ENCODE measurements at places on chromosomes 6 and 20.

DNA sequence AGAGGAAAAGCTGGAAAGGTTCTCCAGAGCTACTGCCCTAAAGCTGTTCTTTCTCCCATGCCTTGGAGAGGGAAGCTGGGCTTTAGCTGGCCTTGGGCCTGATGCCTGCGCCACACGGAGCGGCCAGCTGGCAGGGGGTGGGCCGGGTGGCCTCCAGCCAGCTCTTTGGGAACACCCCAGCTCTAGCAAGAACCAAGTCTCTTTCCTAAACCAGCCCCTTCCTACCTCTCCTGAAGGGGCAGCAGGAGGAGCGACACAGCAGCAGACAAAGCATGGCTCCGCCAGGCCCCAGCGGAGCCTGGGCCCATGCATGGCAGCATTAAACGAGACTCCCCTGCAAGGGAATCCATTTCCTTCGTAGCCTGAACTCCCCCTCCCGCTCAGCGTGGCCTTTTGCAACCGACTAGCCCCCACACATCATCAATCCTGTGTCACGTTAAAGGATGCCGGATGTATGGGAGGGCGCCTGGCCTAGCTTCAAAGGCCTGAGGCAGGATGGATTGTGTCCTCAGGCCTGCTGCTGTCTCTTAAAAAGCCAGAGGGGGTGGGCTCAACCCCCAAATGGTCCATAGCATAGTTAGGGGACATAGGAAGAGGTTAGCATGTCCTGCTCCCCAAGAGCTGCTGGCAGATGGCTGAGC lies 14.0 kb downstream of the MRPS18A start:
- DNase-seq, result no peak

DNA sequence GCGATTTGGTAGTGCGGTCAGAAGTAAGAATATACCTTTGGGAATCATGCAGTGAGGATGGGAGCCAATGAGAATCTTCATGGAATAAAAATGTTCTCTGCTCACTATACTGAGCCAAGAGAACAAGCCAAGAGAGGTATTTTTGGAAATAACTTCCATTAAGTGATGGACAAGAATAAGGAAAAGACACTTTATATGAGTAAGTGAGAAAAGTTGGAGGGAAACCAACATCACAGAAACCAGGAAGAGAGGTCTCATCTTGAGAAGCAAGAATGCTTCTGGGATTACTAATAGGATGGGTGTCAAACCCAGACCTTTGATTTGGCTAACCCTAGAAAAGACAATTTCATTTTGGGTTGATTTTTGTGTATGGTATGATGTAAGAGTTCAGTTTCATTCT lies 181.2 kb upstream of the JAG1 start:
- no peak for DNase-seq

- no peak for DNase-seq
Observed at GRCh38 chr6:43579171-43579570, 3.2 kb downstream of the POLH start.

DNA sequence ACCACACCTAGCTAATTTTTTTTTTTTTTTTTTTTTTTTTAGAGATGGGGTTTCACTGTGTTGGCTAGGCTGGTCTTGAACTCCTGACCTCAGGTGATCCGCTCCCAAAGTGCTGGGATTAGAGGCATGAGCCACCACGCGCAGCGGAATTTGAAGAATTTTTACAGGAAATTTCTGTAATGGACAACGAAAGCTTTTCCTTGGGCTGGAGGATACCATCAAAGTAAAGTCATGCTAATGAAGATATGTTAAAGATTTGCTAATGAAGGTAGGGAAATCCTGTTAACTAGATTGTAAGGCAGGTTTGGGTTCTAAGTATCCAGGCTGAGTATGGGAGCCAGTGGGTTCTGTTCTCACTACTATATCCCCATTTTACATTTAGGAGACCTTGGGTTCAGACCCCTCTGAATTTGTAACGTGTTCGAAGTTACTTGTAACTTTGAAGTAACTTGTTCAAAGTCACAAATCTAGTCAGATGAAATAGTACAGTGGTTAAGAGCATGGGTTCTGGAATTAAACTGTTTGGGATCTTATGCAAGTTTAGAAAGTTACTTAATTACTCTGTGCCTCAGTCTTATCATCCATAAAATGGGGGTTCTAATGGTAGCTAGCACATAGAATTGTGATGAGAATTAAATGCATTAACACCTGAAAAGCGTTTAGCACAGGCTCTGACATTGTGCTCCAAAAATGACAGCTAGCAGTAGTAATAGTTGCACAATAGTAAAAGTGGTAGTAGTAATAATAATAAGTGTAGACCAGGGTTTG lies 123.4 kb upstream of the GPR6 start:
- no peak for DNase-seq

DNA sequence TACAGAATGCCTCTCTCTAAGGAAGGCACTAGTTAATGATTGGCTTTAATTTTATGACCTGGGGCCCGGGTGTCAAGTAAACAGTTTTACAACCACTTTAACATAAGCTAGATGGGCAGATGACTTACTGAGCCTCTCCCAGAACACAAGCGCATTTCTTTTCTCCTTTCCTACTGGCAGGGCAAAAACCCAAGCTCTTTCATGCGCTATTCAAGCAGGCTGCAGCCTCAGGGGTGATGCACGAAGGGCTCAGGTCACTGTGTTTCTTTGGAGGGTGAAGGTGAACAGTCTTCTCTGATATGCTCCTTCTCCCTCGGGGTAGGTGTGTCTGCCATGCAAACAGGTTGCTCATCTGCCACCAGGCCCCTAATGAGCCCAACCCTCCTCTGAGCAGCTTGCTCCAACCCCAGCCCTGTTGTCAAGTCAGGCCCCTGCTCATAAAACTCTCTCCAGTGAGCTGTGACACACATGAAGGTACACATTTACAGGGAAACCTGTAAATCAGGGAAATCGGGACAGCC lies 73.5 kb upstream of the CDH4 start:
- no peak for DNase-seq

DNA sequence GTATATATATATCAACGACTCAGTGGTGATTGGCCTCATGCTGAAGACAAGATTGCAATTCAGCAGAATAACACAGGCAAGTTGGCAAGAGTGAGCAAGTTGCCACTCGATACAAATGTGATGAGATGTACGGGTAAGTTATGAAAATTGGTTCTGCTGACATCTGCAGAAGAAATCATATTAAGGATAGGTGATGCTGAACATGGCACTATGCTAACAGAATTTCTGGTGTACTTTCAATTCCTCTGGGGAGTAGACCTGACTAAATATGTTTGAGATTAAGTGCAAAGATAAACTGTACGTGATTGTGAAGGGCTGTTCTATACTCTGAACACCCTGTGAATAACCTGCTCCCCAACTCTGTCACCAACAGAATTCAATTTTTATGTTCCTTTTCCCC lies 758.2 kb downstream of the TBC1D32 start:
- no peak for DNase-seq

- no peak for DNase-seq
Observed at GRCh38 chr20:36585410-36586125, 12.2 kb downstream of the TGIF2 start.

DNA sequence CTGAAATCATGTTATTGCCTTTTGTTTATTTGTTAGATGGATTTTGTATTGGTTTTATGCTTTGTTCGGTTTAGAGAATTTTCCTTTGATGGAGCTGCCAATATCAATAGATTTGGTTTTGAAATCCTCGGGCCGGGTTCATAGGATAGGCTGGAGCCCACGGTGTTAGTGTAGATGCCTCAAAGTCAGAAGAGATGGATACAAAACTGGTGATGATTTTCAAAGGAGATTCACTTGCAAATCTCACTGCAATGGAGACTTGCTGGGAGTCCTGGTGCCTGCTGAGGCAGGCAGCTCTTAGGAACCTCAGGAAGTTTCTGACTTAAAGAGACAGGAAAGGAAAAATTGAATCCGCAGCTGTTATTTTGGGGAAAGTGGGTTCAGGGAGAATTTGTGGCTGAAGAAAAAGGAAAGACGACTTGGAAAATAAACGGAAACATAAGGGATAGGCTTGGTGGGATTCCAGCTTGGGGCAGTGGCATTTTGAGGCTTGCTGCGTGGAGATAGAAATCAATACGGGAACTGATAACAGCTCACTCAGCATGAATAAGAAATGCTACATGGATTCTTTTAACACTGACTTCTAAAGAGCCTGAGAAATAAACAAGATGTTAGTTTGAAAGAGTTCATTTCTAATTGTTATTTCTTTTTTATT lies 241.6 kb downstream of the PHACTR1 start:
- DNase-seq, result no peak

DNA sequence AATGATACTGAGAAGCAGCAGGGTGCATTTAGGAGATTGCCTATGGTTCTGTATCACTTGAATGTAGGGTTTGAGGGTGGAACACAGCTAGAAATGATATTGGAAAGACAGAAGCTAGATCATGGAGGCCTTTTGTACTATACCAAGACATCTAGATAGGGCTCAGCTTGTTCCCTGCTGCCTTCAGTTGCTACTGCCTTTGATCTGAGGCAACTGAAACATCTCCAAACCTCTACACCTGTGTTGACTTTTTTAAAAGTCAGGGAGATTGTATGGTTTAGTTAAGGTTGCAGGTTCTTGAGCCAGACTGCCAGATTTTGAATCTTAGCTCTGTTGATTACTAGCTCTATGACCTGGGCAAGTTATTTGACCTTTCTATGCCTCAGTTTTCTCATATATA lies 12.7 kb downstream of the BLTP3A start:
- no peak for DNase-seq

DNA sequence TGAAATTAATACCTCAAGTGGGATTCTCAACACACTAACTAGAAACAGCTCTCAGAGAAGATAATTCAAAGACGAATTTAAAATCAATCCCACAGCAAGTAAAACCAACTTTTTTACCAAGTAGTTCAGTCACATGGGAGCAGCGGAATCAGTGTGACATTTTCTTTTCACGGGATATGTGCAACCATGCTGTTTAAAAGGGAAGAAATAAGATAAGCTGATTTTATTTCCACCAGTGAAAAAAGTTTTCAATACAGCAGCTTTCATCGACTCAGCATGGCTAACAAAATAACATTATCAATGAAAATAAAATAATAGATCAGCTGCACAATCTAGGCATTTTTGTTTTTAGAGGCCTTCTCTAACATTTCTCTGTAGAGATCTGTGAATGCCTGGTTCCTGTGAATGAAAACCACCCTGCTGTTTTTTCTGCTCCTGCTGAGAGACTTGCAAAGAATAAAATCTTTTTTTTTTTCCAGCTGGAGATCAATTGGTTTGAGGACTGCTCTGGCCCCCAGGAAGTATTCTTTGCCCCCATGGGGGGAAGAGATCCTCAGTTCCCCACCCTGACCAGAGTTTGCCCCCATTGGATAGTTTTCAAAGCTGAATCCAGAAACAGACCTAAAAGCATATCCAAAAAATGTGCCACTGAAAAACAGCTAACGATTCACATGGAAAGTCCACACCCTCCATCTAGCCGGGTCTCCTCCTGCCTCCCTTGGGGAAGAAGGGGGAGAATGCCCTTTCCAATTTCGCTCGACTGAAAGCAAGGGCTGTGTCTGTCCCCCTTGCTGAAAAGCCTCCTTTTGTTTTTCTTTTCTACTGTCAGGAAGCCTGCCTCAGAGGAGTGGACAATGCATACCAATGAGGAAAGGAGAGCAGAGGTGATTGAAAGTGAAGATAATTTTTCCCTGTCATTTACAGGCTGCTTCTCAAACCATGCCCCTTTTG lies 317.6 kb downstream of the PRKN start:
- no peak for DNase-seq

- no peak for DNase-seq
Observed at GRCh38 chr20:44648068-44648467, 3.4 kb downstream of the ADA start.

- no peak for DNase-seq
Observed at GRCh38 chr6:99467509-99468106, 42.5 kb upstream of the PNISR start.

DNA sequence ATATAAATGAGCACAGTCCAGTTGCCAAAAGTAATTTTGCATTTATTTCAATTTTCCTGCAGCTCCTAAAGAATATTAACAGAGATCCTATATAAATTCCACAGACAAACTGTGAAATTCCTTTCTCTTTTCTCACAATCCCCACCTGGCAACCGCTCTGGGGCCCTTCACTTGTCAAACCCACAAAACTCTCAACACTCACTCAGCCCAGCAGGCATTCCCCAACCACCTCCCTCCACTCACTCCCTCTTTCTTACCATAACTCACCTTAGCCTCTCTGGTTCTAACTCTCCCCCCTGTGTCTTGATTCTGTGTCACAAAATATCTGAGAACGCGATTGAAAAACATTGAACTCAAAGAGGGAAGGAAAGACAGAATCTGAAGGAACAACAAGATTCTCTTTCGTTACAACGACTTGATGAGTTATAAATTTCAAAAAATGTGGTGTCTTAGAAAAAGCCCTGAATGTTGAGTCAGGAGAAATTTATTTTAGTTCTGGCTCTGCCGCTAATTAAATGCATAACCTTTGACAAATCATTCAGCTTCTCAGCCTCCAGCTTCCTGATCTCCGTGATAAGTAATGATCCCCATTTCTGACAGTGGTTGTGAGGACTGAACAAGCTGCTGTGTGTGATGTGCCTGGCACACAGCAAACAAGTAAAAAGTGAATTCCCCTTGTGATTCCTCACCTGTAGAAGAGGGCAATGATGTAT lies 87.9 kb downstream of the UNC5CL start:
- DNase-seq, result no peak

GRCh38 chr20:3156811-3157619 lies 2.6 kb downstream of the FASTKD5 start:
- no peak for DNase-seq

DNA sequence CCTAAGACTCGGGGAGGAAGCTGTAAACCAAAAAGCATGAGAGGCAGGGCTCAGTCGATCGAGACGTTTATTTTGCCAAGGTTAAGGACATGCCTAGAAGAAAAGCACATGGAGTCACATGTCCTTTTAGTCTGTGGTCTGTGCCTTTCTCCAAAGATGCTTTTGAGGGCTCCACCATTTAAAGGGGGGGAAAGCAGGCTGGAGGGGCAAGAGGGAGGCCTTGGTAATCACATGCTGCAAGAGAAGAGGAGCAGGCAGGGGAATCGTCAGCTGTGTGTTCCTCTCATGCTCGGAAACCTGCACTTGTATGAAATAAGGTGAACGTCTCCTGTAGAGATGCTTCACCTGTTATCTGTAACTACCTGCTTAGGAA lies 9.1 kb upstream of the YTHDF1 start:
- no peak for DNase-seq
